NK-92 treated with Interleukin-12 subunit alpha and Interleukin-12 subunit beta, amount 100 ng/mL, for 24 hours (cell line): ENCODE measurements at places on chromosomes 2 and 18.

DNA sequence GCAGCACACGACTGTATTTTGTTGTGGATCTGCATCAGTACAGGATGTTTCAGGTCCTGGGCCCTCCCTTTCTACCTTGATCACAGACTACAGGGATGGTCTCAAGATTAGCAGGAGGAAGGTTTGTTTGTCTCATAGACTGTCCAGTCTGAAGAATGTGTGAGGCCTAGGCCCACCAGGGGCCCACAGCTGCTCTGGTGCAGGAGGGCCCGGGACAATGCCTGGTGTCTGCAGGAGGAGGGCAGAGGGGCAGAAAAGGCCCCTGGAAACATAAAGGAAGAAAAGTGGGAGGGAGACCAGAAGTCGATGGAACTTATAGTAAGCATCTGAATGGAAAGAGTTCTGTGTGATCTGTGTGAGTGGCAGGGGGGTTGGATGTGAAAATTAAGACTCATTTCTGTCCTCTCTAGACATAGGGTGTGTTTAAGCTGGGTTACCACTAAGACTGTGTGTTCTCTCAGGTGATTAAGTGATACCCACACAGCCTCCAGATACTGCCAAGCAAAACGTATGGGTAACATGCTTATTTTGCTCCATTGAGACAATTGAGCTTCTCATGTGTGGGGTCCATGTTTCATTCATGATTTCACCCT lies 33.4 kb upstream of the LPIN2 start:
- no peak for DNase-seq

DNA sequence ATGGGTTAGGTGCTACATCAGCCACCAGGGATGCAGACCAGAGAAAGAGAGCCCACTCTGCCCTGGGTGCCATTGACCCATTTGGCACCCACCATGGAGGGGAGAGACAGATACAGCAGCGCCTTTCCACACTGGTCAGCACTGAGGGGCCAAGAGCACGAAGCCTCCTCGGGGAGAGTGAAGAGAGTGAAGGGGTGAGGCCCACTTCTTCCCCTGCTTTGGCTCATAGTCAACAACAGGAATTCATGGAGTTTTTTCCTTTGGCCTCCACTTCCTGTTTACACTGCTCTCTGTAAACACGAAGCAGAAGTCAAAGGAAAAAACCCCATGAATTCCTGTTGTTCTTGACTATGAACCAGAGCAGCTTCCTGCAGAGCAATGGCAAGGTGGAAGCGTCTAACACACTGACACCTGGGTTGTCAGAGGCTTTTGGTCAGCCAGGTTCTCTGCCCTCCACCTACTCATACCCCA lies 80.0 kb downstream of the CCDC93 start:
- DNase-seq: no peak

- no peak for DNase-seq
These were observed 505.0 kb upstream of the ID2 start for GRCh38 chr2:8176887-8177286.

- DNase-seq: no peak
These were observed 202.4 kb downstream of the ARL6IP6 start for GRCh38 chr2:152920846-152921245.

GRCh38 chr2:100283724-100284501 lies 38.4 kb downstream of the LONRF2 start:
- no peak for DNase-seq

GRCh38 chr2:164992818-164993217 lies 37.5 kb upstream of the SLC38A11 start:
- DNase-seq: no peak

DNA sequence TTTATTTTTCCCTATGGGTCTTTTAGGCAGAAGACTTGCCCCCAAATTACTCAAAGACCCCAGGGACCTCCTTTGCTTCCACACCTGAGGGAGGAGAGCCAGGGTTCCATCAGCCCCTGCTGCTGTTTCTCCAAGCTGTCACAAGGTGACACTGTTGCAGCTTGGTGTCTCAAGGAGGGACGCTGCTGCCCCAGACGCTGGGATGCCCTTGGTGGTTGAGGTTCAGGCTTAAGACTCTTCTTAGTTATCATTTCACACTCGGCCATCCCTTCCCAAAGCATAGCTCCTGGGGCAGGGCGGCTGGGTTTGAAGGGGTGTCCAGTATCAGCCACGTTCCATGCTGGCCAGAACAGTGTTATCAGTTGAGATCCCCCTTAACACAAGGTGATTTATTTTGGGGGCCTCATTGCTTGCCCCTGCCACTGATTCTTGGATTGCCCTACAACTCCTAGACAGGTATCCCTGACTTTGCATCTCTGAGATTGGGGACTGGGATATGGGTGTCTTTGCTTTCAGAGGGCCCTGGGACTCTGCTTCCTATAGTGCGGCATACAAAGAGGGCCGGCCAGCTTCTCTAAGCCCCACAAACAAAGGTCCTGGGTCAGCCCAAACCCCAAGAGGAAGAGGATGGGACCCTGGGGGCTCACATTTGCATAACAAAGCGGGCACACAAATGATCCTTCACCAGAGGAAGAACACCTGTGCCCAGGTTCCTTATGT lies 22.7 kb downstream of the GPR55 start:
- peak; percentile 42 for DNase-seq

- no peak for DNase-seq
These were observed 1624.2 kb upstream of the TMEFF2 start for GRCh38 chr2:193818801-193819499.

GRCh38 chr2:60818272-60818671 lies 62.2 kb downstream of the PAPOLG start:
- no peak for DNase-seq

- DNase-seq: no peak
These were observed 136.2 kb downstream of the MTX2 start for GRCh38 chr2:176405477-176405876.

DNA sequence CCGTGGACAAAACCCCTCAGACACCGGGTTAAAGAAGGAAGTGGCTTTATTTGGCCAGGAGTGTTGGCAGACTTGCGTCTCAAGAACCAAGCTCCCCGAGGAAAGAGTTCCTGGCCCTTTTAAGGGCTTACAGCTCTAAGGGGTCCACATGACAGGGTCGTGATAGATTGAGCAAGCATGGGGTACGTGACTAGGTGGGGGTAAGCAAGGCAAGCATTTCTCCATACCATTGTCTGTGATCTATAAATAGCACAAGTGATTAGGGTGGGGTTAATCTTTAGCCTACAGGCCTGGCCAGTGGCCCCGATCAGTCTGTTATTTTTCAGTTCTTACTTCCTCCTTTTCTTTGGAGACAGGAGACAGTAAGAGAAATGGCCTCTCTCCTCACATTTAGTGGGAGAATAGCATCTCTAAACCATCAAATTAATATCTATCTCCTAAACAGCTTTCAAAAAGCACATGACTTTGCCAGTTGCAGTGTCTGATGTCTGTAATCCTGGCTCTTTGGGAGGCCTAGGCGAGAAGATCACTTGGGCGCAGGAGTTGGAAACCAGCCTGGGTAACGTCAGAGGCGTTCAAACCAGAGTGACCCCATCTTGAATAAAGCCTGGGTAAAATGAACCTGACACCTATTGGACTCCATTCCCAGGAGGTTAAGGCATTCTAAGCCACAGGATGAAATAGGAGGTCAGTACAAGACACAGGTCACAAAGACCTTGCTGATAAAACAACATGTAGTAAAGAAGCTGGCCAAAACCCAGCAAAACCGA lies 18.3 kb upstream of the CNOT11 start:
- DNase-seq: no peak

DNA sequence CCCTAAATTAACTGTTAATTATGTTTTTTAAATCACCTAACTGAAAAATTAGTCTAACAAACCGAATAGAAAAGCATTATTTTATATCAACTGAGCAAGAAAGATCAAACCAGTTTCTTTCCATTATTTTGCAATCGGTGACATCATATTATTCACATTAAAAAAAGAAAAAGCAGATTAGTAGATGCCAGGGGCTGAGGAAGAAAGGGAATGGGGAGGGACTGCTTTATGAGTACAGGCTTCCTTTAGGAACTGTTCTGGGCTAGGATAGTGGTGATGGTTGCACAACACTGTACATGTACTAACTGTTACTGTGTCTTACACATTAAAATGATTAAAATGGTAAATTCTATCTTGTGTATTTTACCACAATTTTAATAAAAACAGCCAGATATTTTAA lies 59.3 kb downstream of the COBLL1 start:
- no peak for DNase-seq

DNA sequence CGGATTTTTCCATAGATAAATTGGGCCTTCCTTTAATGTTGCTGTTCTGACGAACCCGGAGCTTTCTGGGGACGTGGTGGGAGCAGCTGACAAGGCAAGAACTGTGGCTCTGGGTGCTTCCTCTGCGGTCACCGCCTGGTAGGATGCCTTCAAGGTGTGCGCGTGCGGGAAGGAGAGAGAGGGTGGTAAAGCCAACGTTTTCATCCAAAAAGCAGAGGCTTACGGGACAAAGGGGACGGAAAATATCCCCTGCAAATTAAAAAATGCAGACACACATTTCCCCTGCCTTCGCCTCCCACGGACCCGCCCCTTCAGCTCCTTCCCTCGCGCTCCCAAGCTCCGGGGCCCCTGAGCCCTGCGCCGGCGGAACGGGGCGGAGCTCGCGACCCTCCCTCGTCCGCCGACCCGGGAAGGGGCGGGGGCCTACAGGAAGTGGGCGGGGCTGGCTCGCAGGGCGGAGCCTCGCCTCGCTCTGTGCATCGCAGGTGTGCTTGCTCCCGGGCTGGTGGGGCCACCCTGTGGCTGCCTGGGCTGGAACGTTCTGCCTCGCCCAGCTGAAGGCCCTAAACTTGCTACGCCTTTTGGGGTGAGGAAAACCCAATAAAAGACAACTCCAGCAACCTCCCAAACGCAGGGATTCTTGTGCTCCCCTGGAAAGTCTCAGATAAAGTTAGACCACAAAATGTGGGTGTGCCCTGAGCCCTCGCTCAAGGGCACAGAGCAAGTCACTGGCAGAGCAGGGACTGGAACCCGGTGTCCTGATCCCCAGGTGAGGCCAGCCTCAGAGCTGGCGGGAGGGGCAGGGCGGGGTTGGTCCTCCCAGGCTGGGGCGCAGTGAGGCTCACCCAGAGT lies 25.4 kb upstream of the SLC66A3 start:
- DNase-seq: peak; percentile 12

DNA sequence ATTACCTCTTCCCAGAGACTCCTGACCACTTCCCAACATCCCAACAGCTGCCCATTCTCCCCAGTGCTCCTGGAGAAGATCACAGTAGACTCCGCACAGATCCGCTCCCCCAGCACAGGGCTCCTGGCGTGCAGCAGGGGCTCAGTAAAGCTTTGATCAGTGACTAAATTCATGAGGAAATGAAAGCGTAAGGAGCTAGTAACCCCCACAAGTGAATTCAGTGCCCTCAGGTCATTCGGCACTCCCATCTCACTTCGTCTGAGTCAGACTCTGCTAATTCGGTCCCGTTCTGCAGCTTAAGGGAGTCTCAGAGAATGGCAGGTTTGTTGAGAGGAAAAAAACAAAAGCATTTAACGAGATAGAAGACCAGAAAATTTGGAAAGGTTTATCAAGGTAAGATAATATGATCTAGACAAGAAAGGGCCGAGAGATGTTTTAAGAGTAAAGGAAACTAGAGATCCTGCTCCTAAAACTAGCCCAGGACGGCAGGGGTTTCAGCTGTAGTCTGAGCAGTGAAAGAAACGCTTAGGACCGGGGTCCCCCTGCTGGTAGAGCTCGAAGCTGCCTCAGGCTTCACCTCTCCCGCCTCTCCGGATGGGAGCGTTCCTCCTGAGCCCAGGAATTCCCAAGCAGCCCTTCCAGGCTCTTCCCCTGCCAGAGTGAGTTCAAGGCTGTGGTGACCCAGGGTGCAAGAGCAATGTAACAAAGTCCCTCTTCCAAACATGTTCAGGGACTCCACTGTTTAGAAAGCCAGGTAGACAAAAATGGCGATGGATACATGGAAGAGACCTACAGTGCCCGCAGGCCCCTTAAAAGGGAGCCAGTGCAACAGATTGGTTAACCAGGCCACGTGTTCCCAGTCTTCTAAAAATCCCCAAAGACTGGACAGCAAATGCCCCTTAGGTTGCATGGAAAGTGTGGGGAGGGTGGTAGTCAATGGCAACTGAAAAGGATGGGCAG lies 127.3 kb downstream of the DNER start:
- DNase-seq: no peak

DNA sequence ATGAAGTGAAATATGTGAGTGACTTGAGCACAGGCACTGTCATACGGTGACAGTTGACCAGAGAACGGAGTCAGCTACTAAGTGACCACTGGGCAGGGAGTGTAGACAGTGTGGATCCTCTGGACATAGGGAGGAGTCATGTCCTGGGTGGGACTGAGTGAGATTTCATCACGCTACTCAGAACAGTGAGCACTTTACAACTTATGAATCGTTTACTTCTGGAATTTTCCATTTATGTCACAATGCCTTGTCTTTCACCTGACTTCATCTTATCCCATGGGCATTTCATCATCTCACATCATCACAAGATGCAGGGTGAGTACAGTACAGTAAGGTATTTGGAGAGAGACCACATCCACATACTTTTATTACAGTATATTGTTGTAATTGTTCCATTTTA lies 29.0 kb downstream of the PTPRM start:
- no peak for DNase-seq

DNA sequence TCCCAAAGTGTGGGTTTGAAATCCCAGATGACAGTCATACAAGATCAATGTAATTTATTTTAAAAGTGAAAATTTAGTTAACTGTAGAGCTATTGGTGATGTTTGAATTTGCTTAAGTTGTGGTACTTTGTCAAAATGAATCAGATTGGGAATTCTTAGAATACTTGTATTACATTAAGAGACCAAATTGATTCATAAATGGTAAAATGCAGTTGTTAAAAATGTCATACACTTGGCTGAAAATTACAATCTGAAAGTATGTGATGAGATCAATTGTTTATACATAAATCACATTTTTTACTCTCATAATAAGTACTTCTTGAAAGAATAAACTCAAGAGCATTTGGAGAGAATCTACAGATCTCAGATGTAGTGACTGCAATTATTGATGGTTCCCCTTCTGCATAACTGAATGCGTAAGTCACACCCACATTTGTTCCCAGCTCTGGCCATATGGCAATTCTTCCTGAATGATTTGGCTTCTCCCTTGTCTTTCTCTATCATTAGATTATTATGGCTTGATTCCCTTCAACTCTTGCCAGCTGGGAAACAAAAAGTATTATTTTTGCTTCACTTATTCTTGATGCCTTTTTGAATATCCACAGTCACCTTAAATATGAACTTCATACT lies 558.5 kb downstream of the CPS1 start:
- DNase-seq: no peak

DNA sequence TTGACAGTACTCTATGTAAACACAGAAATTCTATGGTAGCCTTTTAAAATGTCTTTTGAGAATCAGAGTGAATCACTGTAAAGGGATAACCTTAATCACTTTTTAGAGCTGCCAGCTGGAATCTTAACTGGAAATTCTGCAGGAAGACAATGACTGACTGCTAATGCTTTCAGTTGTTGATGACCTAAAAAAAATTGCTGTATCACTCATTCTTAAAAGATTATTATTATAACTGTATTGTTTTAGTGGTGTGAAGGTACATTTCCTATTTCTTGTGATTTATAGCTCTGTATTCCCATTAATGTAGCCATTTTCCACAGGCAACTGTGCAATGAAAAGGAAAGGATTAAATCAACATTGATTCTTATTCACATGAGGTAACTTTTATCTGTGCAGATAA lies 260.5 kb downstream of the CALCRL start:
- DNase-seq: no peak

- DNase-seq: no peak
These were observed 59.0 kb downstream of the GPR39 start for GRCh38 chr2:132475615-132476014.

- DNase-seq: no peak
These were observed 92.1 kb downstream of the IRS1 start for GRCh38 chr2:226707499-226707898.
